G401 (cell line): ENCODE measurements at places on chromosomes 16 and 17.
A peak's percentile ranks its signal among the peaks of the same experiment; 100 is the strongest.

GRCh38 chr16:70809392-70810060 is 8.6 kb upstream of the VAC14 start:
- no peak for DNase-seq

DNA sequence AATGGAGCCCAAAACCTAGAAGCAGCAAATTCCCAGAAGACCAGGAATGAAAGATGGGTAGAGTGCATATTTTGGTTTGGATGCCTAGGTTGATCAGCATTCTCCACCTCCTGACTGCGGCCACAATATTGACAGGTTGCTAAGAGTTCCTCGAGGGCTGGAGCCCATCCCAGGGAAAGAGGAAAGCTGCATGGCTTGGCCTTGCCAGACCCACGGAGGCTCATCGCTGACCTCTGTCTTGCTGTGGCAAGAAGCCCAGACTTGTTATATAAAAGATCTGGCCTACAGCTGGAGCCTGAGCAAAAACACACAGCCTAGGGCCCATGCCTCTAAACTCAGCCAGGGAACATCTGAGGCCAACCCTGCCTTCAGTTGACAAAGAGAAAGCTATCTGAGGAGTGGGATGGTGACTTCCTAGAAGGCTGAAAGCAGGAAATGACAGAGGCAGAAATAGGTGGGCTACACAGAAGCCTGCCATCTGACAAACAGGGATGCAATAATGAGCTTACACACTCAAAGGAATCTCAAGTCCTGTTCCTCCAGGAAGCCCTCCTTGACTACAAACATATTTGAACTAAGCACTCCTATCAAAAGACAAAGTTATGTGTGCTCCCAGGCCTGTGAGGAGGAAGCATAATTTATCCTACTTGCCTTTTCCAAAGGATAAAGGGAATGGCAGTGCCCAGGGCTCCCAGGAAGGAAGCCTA is 22.5 kb upstream of the SLC35B1 start:
- peak; percentile 94 for DNase-seq

DNA sequence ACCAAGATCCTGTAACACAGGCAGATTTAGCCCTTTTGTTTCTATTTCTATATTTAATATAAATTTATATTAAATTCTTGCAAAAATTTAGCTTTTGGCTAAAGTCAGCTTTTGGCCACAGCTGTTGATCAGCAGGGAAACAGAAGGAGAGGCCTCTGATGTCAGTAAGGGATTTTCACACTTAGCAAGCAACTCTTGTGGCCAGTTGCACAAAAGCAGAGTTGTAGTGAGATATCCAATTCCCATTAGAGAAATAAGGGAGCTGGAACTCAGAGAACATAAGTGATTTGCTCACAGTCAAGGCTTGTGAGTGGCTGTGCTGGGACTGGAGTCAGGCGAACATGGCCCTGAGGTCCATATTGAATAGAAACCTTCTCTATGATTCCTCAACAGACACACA is 16.7 kb upstream of the HEATR6 start:
- no peak for DNase-seq

DNA sequence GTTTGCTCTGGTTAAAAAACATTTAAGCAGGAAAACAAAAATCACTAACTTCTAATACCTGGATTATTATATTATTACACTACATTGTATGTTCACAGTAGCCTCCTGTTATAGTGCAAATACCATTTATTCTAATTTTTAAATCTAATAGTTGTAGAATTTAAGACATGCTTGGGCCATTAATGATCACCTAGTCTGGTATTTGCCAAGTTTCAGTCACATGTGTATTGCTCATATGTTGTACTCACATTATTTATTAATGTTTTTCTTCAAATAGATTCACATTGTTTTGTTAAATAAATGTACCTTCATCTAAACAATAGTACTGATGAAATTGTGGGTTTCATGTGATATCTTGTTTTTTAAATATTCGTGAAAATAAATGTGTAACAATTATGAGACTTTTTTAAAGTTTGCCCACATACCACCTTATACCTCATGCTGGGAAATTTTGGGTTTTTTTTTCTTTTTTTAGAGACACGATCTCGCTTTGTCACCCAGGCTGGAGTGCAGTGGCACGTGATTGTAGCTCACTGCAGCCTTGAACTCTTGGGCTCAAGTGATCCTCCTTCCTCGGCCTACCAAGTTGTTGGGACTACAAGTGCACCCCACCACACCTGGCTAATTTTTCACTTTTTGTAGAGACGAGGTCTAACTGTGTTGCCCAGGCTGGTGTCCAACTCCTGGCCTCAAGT is 5.9 kb downstream of the ZNF771 start:
- no peak for DNase-seq

DNA sequence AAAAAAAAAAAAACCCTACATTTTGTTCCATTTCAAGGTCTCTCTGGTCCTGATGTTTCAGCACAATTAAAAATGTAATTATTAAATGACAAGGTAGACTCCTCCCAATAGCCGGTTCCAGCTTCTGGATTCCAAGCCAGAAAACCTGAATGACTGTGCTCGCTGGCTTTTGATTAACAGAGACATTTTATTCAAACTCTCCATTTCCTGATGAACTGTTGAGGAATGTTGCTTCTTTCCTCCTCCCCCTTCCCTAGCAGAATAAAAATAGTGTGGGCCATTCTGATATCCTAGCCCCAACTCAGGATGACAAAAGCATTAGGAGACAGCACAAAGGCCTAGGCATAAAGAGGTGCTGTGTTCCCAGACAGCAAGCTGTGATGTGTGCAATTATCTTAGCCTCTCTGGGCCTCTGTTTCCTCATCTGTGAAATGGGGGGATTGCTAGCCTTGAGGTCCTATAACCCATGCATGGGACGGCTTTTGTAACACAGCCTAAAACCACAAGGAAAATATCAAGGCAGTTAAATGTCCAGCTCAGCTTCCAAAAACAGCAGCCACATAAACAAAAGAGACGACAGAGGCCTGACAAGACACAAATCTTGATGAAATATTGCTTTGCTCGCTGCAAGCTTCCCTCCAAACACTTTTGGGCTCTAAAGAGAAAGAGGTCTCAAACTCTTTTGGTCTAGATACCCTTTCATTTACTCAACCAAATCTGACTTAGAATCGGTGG is 127.2 kb upstream of the RCVRN start:
- DNase-seq = no peak

DNA sequence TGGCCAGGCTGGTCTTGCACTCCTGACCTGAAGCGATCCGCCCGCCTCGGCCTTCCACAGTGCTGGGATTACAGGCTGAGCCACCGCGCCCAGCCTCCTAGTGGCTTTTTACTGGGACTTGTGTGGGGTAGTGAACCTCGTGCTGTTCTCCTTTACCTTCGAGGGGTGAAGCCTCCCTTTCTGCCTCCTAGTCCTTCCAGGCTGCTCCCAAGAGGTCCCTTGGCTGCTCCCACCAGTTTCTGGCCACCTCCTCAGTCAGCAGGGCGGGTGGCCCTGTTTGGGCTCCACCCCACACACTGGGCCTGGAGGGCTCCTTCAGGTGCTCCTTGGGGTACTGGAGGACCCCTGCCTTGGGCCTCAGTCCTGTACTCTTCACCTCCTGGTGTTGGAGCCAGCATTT is 70.9 kb upstream of the ZNF750 start:
- DNase-seq = no peak

DNA sequence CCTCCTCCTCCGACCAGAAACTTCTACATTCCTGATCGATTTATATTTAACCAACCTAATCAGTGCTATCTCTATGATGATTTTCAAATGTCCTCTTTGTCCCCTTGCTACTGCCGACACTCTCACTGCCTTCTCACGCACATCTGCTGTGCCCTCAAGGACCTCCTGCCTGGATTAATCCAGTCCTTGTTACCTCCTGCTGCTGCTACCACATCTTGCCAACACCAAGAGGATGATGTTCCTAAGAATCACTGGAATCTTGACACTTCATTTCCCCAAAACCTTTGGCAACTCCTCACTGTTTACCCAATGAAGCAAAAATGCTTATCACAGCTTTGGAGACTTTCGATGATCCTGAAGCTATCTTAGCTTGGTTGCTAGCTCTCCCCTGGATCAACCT is 287.3 kb upstream of the AXIN2 start:
- DNase-seq = no peak

- DNase-seq = no peak
These were observed 18.2 kb upstream of the KCNJ12 start for GRCh38 chr17:21357696-21358656.

DNA sequence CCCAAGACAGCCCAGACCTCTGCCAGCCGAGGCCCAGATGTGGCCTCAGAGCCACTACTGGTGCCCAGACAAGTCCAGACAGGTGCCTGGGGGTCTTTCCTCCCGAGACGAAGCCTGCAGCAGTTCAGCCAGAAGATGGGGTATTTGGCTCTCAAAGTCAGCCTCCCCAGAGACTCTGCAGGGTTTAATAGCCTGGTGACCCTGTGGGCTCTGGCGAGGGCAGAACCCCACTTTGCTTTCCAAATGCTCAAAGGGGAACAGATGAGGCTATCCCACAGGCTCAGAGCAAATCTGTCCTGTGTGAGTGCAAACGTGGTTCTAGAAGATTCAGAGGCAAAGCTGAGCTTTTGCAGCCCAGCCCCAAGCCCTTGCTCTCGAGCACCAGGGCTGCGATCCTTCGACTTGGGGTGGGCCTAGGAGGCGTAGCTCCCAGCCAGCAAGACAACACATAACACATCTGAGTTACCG is 236.0 kb downstream of the MRTFB start:
- no peak for DNase-seq

DNA sequence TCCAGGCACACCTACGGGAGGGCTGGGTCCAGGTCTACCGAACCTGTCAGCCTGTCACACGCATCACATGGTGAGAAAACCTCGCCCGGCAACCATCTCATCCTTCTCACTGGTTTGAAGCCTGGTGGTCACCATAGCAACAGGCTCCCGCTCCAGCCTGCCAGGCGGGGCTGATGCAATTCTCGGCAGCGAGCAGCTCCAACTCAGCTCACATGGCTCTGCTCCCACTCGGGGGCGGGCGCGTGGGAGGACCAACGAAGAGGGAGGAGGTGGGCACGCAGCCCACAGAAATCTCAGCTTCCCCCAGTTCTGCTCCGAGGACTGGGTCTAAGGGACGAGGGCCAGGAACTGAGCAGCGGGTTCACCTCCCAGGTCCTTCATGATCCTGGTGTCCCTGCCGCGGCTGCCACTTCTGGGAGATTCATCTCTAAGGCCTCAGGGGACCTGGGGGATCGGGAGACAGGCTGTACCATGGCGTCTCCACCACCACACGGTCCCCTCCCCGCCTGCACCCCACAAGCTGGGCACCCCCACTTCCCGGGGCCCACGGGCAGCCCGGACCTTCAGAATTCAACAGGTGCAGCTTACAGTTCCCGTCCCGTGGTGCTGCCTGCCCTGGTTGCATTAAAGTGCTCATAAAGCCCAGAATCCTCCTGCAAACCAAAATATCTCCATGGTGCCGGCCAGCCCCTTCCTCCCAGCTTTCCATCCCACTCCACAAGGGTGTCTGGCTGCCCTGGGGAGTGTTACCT is 25.8 kb downstream of the ABR start:
- peak; percentile 87 for DNase-seq

DNA sequence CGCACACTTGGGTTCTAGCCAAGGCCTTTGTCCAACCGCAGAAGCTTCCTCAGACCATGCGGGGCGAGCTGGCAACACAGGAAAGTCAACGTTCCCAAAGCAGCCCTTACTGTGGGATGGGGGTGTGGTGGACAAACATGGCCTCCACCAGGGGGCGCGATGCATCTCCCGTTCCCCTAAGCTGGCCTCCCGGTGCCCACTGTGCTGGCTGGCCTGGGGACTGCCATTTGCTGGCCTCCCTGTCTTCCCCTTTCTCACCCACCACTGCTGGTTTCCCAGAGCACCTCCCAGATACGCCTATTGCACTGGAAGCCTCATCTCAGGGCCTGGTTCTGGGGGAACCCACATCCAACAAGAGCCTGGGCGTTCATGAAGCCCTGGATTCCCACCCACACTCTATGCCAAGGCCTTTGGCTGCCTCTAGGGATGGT is 145.3 kb downstream of the IRF8 start:
- peak; percentile 3 for DNase-seq

DNA sequence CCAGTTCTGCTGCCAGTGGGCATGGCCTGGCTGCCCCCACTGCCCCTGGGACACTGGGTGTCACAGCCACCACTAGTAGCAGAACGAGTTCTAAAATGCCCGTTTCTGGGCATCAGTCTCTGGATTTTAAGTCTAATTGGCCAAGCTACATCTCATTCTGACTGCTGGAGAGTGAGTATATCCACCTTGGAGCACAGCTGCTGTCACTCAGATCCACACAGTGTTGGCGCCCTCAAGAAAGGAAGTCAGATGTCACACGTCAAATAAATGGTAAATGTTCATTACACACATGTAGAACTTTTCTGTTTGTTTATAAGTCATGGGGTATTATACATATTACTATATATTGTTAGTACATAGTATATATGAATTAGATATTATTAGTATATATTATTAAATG is 19.4 kb downstream of the GNGT2 start:
- no peak for DNase-seq

GRCh38 chr17:76772842-76773525 is 35.1 kb downstream of the MFSD11 start:
- DNase-seq = no peak

DNA sequence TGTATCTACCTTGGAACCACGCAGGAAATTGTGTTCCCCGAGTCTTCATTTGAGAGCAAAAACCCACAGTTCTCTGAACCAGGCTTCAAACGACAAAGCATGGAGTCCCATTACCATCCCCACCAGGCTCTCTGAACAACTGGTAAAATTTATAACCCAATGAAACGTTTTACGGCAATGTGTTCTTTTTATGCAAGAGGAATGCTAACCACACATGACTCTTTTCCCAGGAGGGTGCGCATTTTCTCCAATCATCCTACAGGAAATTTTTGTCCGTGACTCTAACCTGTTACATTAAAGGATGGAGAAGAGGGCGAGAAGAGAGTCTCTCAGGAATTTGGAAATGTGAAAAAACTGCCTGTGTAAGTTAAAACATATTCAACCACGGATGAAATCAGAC is 17.8 kb downstream of the STX8 start:
- DNase-seq = no peak

DNA sequence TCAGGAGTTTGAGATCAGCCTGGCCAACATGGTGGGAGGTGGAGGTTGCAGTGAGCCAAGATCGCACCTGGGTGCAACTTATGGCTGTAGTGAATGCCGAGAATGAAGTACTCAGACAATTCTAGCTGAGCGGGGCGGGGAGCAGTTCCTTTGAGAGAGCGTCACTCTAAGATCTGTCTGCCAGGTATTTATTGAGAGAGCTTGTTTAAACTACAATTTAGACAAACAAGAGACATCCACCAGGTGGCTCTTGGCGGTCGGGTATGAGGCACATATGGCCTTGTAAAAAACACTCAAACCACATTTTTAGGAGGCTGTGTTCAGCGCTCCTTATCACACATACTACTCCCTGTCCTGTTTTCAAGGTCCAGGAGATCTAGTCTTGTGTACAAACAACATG is 40.6 kb upstream of the CDH1 start:
- no peak for DNase-seq
